PC-3 (cell line): ENCODE measurements at places on chromosomes 5 and 9. TPM values are rescaled to one million over a fixed set of nuclear protein-coding genes. Genes with fewer than 3 reads are reported as not detected.

- no peaks in the 10 kb centered on the region for H3K4me1 ChIP-seq
- H3K27ac ChIP-seq, result no peak overlapping the region
- H3K27me3 ChIP-seq, result no peaks in the 10 kb centered on the region
- no peaks in the 10 kb centered on the region for H3K36me3 ChIP-seq
- no peak for DNase-seq
These were observed 25.0 kb upstream of the MRPS30 start for GRCh38 chr5:44783634-44784315.

DNA sequence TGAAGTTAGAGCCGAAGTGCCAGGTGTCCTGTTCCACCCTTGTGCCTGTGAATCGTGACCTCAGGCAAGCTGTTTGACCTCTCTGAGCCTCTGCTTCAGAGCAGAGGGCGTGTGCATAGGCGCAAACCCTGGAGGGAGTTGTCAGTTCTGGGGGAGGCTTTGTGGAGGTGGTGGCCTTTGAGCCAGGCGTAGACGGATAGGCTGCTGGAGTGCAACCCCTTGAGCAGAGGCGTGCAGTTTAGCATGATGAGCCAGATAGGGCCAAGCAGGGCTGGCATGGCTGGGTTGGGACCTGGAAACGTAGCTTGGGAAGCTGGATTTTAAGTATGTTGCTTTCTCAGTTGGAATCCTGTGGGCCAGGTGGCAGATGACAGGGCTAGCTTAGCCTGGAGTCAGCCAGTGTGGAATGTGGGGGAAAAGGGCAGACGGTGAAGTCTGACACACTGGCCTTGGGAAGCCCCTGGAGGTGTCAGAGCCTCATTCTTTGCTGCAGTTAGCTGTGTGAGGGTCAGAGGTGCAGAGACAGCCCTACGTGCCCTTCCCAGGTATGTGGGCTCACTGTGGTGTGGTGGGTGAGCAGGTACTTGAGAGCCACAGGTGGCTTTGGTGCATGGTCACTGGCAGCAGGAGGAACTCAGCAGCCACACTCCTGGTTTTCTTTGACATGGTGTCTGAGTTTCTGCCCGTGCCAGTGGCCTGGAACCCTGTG lies 93.4 kb downstream of the DAB2IP start:
- no peak for DNase-seq
- no peak overlapping the region for H3K27ac ChIP-seq
- H3K4me1 ChIP-seq, result peaks cover 13% of the 10 kb centered on the region
- H3K4me3 ChIP-seq, result no peak overlapping the region

GRCh38 chr5:133900534-133901270 lies 67.7 kb downstream of the C5orf15 start:
- no peak overlapping the region for H3K27ac ChIP-seq
- H3K4me3 ChIP-seq, result no peak overlapping the region
- no peak for DNase-seq

DNA sequence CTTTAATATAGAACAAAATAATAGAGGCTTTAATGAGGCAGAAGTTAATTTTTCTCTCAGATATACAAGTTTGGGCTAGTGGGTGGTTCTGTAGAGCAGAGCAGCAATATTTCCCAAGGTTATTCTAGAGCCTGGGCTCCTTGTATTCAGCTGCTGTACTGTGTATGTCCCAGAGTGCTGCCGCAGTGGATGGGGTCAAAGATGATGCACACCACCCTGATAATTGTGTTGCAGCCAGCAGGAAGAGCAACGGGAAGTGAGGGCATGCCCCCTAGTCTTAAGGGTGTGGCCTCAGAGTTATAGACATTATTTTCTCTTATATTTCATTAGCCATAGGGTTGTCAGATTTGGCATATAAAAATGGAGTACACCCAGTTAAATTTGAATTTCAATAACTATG lies 23.9 kb upstream of the KIF4B start:
- H3K27ac ChIP-seq, result no peak overlapping the region
- no peak overlapping the region for H3K4me3 ChIP-seq
- H3K36me3 ChIP-seq, result no peaks in the 10 kb centered on the region

GRCh38 chr5:124652892-124653441 lies 93.5 kb downstream of the ZNF608 start:
- H3K4me1 ChIP-seq, result peaks cover 50% of the 10 kb centered on the region
- no peak for DNase-seq
- no peak overlapping the region for H3K27ac ChIP-seq
- no peaks in the 10 kb centered on the region for H3K27me3 ChIP-seq
- no peak overlapping the region for H3K4me3 ChIP-seq

GRCh38 chr5:8984386-8984785 lies 561.5 kb downstream of the SEMA5A start:
- no peak overlapping the region for H3K27ac ChIP-seq
- DNase-seq, result no peak
- no peaks in the 10 kb centered on the region for H3K4me1 ChIP-seq
- H3K36me3 ChIP-seq, result no peaks in the 10 kb centered on the region
- H3K27me3 ChIP-seq, result no peaks in the 10 kb centered on the region
- no peak overlapping the region for H3K4me3 ChIP-seq

GRCh38 chr9:136748666-136749611 lies 614 bp upstream of the LCN6 start:
- H3K4me1 ChIP-seq, result no peaks in the 10 kb centered on the region
- no peak overlapping the region for H3K4me3 ChIP-seq
- H3K36me3 ChIP-seq, result no peaks in the 10 kb centered on the region
- no peak for DNase-seq

DNA sequence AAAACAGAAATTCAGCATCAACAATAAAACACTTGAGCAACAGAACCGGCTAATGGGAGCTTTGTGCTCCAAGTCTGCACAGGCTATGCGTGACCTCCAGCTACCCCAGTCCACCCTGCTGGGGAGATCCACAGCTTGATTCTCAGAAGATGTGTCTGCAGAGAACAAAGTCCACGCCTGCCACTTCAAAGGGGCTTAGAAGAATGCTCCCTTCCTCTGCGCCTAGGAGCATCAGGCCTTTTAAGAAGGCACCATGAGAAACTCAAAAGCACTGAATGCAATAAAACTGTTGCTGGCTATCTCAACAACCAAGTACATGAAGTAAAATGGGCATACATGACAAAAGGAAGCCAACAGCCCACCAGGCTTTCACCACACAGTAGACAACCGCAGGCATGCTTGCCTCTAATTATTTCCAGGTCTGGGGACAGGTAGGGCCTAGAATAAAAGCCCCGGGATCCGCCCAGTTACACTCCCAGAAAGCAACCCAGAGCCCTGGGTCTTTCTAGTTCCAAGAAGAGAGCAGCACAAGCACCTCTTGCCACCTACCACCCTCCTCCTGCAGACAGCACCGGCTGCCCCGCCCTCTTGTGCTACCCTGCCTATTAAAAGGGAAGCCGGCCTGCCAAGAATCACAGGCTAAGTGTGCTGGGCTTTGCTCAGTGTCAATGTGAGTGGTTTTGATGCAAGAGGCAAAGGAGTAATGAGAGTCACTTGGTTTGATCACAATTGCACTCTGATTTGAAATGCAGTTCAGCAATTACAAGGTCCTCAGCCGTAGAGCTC lies 123.2 kb downstream of the SPOCK1 start:
- no peak overlapping the region for H3K4me3 ChIP-seq
- H3K27ac ChIP-seq, result no peak overlapping the region
- no peaks in the 10 kb centered on the region for H3K27me3 ChIP-seq
- DNase-seq, result no peak
- H3K4me1 ChIP-seq, result peaks cover 3% of the 10 kb centered on the region
- no peaks in the 10 kb centered on the region for H3K36me3 ChIP-seq

- no peak overlapping the region for H3K27ac ChIP-seq
- no peaks in the 10 kb centered on the region for H3K27me3 ChIP-seq
- DNase-seq, result no peak
- H3K36me3 ChIP-seq, result no peaks in the 10 kb centered on the region
- no peaks in the 10 kb centered on the region for H3K4me1 ChIP-seq
These were observed 130.6 kb downstream of the CACNA1B start for GRCh38 chr9:138007918-138008841.

DNA sequence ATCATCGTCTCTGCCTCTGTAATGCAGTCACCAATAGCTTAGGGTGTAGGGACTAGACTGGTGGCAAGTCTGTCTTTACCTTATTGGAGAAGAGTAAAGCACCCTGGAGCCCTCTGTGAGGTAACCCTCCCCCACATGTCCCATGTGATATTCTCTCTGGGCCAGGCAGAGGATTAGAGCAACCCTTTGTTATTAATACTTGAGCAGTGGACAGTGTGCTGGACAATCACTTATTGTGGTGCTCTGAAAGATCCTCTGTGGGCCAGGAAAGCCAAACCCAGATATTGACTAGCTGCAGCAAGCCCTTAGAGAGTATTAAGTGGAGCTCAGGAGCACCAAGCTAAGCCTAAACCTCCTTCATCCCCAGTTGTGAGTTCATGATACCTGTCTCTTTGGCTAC lies 139.7 kb upstream of the RUSC2 start:
- peak overlapping the region; percentile 23 for H3K27ac ChIP-seq
- H3K36me3 ChIP-seq, result no peaks in the 10 kb centered on the region
- no peaks in the 10 kb centered on the region for H3K27me3 ChIP-seq
- no peak for DNase-seq

GRCh38 chr5:89930591-89931392 lies 478.8 kb downstream of the CETN3 start:
- no peaks in the 10 kb centered on the region for H3K36me3 ChIP-seq
- DNase-seq, result peak; percentile 96
- H3K4me3 ChIP-seq, result peak overlapping the region; percentile 10; the same call in 1 of the 2 replicates
- H3K27ac ChIP-seq, result peak overlapping the region; percentile 52
- H3K4me1 ChIP-seq, result peaks cover 21% of the 10 kb centered on the region

GRCh38 chr5:78607864-78608263 lies 40.7 kb downstream of the LHFPL2 start:
- no peak overlapping the region for H3K4me3 ChIP-seq
- peaks cover 5% of the 10 kb centered on the region for H3K36me3 ChIP-seq
- H3K27ac ChIP-seq, result no peak overlapping the region
- H3K4me1 ChIP-seq, result peaks cover 34% of the 10 kb centered on the region
- H3K27me3 ChIP-seq, result no peaks in the 10 kb centered on the region
- no peak for DNase-seq

The ANKRD18B gene
- total RNA-seq, result 5.4 and 13.5 TPM in 2 replicates

DNA sequence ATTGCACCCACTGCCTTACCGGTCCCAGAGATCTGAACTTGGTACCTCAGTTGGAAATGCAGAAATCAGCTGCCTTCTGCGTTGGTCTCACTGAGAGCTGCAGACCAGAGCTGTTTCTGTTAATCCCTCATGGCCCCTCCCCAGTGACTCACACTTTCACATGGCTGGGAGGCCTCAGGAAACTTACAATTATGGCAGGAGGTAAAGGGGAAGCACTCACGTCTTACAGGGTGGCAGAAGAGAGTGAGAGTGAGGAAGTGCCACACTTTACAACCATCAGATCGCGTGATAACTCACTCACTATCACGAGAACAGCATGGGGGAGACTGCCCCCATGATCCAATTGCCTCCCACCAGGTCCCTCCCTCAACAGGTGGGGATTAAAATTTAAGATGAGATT lies 648.5 kb downstream of the MTRR start:
- no peaks in the 10 kb centered on the region for H3K27me3 ChIP-seq
- DNase-seq, result peak; percentile 35
- H3K27ac ChIP-seq, result no peak overlapping the region
- H3K4me3 ChIP-seq, result no peak overlapping the region

DNA sequence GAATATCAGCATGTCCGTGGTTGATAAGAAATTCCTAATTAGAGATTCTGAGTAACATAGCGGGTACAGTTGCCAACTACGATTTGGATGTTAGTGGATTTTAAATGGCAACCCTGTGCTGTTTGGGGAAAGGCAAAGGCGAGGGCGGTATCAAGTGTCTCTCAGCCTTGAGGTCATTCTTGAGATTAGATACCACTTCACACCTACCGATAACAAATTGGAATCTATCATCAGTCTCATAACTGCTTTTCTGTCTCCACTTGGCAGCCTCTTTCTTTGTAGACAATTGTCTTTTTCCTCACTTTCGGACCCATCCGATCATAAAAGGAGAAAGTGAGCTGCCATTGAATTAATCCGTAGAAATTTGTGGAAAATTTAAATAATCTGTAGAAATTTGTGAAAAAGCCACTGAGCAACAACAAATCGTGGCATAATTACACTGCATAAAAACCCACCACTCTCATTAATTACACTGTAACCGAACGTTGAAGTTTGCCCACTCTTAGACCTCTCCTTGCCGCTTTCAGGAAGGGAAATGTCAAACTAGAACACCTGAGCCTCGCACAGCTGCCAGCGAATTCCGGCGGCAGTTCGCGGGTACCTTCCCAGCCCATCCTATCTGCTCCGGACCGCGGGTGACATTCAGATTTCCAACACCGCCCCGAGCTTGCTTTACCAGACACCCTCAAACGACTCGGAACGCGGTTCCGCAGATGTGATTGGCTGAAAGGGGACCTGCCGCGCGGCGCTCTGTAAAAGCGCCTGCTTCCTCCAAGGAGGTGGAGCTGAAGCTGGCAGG lies 849 bp upstream of the RGMB start:
- H3K36me3 ChIP-seq, result no peaks in the 10 kb centered on the region; the same call in 1 of the 2 replicates
- H3K27me3 ChIP-seq, result no peaks in the 10 kb centered on the region
- DNase-seq, result peak; percentile 96

DNA sequence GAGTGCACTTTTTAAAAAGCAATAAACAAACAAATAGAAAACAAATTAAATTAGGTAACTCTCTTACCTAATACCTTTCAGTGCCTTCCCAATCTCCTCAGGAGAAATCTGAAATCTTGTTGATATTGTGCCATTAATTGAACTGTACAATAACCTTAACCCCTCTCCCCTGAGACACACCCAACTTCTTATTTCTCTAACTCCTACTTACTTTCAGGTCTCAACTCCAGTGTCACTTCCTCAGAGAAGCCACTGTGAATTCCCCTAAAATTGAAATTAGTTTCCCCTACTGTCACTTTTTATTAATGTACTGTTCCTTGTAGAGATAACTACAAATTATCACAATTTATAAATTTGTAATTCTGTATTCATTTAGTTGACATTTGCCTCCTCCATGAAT lies 295.3 kb upstream of the TNC start:
- H3K27me3 ChIP-seq, result no peaks in the 10 kb centered on the region
- no peaks in the 10 kb centered on the region for H3K36me3 ChIP-seq
- H3K4me1 ChIP-seq, result no peaks in the 10 kb centered on the region

The SLC6A18 gene
- total RNA-seq, result not detected in 2 replicates

DNA sequence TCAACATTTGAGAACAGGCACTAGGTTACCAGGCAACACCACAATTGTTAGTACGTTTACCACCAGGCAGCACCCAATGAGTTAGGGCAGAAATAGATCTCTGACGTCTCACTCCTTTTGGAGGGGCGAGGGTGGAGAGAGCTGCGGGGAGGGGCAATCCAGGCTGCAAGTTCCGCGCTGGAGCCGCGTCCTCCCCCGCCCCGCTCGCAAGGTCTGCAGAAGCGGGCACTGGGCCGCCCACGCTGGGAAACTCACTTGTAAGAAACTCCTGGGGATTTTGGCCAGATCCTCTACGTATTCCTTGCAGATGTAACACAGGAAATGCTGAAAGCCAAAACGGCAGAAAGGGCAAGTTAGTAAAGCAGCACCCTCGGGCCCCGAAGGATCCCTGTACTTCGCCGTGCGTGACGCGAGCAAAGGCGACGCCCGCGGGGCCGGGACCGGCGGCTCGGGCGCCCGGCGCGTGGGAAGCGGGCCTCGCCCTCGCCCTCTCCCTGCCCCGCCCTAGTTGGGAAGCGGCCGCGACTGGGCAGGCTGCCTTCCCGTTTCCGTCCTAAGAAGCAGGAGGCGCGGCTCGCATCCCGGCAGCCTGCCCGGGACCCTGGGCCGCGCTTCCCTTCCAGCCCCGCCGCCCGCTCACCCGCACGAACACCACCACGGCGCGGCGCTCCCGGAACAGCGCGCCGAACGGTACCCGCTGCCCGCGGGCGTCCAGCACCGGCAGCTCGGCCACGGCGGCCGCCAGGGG lies 493 bp downstream of the PRXL2C start:
- no peaks in the 10 kb centered on the region for H3K27me3 ChIP-seq
- DNase-seq, result peak; percentile 55
- H3K4me1 ChIP-seq, result peaks cover 17% of the 10 kb centered on the region; the same call in 1 of the 2 replicates
- H3K36me3 ChIP-seq, result peaks cover 13% of the 10 kb centered on the region; the same call in 1 of the 2 replicates

GRCh38 chr9:125966466-125966865 lies 219.3 kb downstream of the PBX3 start:
- no peaks in the 10 kb centered on the region for H3K36me3 ChIP-seq
- no peaks in the 10 kb centered on the region for H3K27me3 ChIP-seq
- no peak overlapping the region for H3K4me3 ChIP-seq
- H3K27ac ChIP-seq, result no peak overlapping the region
- no peaks in the 10 kb centered on the region for H3K4me1 ChIP-seq
